ENCODE measurements at places on chromosomes 2 and 18.
A peak's percentile ranks its signal among the peaks of the same experiment; 100 is the strongest.

DNA sequence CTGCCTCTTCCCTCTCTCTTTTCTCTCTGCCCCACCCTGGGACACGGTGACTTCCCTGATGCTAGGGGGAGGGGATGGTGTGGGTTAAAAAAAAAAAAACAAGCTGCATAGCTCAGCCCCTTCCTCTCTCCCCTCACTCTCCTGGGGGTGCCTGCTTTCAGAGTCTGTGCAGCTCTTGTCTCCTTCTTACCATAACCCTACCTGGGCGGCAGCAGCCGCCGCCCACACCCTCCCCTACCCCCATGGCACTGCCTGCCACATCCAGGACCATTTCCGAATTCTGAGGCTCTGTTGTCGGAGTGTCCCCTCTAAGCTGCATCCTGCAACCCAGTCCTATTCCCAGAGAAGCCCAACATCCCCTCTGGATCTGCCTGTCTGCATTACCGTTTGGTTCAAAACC is 16.0 kb downstream of the TTC32 start:
- DNase-seq: no peak

DNA sequence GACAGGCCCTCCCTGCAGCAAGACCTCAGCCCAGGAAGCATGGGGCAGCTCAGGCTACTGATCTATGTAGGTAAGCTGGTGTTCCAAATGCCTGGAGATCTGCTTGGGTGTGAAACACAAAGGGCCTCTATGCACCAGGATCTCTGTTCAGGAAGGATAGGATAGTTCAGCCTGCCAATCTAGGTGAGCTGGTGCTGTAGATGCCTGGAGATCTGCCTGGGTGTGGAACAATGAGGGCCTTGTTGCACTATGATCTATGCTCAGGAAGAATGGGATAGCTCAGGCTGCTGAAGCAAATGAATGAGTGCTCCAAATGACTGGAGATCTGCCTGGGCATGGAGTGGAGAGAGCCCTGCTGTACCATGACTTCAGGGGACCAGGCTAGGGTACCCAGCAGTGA is 48.9 kb upstream of the MYL1 start:
- no peak for DNase-seq

DNA sequence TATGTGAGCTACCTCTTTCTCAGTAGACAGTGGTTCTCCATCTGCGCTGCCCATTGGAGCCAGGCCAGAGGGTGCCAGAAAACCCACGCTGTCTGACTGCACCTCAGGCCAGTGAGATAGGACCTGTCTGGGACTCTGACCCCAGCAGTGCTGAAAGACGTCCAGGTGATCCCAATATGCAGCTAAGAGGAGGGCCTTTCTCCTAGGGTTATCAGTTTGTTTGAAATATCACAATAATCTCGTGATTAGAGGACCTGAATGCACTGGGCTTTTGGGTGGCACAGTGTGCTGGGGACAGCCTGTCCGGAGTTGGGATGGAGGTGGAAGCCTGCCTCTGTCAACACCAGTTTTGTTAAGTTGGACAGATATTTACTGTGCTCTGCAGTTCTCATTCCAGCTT is 216.3 kb downstream of the LDLRAD4 start:
- DNase-seq: no peak

DNA sequence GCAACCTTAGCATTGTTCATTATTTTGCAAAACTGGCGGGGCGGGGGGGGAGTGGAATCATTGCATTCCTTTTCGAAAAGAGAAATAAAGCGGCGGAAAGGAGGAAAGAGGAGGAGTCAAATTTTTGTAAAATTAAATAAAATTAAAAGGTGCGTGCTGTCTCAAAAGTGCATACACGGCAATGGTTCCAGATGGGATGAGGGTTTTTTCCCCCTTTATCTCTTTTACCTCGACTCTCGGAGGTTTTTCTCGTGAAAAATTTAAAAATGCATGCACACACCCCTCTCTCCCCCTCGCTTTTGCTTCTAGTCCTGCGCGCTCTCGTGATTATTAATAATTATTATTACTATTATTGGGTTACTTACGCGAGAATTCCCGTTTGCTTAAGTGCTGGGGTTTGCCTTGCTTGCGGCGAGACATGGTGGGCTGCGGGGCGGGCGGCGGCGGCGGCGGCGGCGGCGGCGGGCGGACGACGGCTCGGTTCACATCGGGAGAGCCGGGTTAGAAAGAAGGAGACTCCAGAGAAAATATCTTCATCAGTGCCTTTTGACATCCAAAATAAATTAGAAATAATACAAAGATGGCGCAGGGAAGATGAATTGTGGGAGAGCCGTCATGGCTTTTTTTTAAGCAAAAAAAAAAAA is 481 bp downstream of the BCL11A start:
- no peak for DNase-seq

- DNase-seq: no peak
Measured at GRCh38 chr2:215556979-215557378, 121.1 kb upstream of the FN1 start.

- no peak for DNase-seq
Measured at GRCh38 chr2:194319222-194319992, 1337.6 kb upstream of the SLC39A10 start.

DNA sequence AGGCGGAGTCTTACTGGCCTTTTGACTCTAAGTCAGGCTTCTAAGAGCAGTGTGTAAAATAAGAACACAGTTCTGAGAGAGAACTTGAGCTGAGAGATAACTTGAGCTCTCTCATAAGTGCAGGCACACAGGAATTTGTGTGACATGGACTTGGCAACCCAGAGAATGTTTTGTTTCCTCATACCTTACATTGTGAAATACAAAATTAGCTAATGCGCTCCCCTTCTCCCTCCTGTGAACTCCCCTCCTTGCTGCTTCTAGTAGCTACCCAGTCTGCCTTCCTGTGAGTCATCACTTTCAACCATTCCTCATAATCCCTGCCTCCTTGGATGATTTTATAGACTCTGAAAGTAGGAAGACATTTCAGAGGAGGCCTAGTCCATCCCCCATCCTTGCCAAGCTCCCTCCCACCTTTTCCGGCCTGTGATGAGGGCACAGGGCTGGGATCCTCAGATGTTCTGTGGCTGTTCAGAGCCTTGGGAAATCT is 22.6 kb downstream of the FER1L5 start:
- peak; percentile 98 for DNase-seq

DNA sequence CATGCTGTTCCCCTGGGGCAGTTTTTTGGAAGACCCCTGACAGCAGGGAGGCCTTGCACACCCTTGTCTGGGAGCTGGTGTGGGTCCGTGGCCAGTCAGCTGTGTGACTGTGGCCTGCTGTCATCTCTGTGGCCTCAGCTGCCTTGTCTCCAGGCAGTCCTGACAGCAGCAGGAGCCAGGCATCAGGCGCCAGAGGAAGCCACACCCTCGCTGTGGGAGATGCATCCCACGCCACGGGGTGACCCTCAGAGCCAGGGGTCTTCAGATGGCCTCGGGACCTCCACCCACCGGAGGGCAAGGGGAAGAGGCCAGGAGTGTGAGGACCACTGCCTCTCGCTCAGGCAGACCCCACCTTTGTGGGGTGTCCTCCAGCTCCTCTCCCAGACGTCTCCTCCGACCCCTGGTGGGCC is 5.0 kb downstream of the BOK start:
- DNase-seq: no peak

DNA sequence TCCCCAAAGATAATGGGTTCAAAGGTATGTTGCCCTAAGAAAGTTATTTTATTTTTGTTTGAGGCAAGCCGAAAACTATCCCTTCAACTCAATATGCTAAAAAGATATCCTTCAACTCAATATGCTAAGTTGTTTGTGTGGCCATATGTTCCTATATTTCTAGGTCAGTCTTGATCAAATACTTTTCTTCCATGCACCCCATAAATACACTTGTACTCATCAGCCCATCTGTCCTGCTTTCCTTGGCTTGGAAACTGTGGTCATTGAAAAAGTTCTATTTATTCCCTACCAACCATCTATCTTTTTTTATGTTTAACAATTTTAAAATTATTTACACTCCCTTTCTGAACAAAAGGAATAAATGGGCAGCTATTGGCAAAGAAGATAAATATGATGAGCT is 447.7 kb downstream of the NRXN1 start:
- DNase-seq: no peak

- DNase-seq: no peak
Measured at GRCh38 chr18:10767658-10768057, 241.8 kb downstream of the NAPG start.

DNA sequence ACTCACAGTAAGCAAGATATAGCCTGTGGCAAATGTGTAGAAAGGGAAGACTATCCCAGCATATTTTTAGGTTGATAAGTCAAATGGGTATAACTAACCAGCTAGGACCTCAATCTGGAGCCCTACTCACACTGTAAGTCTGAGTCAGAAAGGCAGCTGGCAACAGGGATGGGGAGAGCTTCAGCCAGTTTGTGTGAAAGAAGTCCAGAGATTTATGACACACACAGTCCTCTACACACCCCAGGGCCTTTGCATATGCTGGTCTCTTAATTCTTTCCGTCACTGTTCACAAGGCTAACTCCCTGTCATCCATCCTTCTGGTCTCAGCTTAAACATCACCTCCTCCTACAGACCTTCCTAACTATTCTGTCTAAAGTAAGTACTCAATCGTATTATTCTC is 5.9 kb upstream of the TCF4 start:
- DNase-seq: no peak

DNA sequence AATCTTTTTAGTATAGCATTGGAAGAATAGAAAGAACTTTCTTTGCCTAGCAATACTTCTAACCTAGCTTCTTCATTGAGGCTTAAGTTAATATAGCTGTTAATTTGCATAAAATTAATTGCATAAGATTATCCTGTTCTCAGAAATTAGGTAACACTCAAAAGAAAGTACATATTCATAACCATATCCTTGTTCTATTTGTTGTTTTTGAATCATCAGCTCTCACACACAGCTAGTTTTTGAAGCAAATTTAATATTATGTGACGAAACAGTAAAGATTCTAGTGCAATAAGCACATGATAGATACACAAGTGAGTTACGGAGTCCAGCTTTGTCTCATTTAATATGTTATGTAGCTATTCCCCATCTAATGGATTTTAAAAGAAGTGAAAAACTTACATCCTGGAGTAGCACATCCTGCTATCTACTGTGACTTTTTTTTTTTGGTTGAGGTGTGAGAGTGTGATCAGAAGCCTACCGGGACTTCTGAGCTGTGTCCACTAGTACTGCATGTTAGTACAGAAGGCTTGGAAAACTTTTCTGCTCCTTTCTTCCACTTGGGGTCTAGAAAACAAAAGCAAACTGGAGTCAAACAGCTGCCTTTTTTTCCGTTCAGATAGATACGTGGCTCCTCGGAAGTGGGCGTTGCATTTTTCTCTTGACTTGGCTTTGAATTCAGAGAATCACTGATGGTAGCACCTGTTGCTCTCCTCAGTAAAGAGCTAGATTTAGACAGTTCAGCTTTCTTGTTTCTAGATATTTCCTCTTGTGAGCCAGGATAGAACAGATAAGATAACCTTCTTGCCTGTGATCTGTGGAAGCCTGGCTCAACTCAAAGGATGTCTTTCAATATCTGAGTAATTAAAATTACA is 27.2 kb downstream of the KDM3A start:
- no peak for DNase-seq

- no peak for DNase-seq
Measured at GRCh38 chr18:50674307-50674980, 114.6 kb downstream of the MAPK4 start.

GRCh38 chr2:56515399-56515798 is 331.6 kb downstream of the CCDC85A start:
- DNase-seq: no peak

GRCh38 chr2:80461505-80462197 is 157.1 kb upstream of the LRRTM1 start:
- DNase-seq: no peak

DNA sequence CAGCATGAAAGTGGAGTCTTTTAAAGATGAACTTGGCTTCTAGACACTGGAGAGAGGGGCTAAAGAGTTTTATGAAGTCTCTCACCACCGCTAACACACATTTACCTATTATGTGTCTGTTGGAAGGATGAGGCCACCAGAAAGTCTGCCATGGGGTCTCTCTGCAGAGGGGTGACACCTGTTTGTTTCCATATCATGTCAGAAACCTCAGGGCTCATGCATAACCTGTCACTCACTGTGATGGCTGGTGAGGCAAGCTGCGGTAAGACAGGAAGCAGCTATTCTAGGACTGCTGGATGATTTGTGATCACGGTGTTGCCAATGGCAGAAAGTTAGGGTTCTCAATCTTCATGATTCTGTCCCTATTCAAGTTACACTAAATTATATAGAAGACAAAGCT is 60.8 kb upstream of the DNMT3A start:
- no peak for DNase-seq

DNA sequence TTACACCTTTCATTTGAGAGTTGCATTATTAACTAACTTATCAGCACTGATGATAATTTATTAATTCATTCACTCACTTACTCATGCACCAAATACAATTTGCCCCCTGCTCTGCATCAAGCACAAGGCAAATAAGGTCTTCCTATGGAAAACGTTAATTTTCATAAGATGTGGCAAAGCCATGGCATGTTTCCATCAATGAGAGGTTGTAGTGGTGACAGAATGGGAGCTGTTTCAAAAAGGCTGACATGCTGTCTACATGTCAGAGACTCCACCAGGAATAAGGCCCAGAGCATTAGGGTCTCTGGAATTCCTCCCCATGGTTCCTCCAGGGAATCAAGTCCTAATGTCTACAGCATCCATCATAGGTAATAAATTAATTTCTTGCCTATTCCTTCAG is 978.8 kb downstream of the TMEM182 start:
- DNase-seq: no peak

DNA sequence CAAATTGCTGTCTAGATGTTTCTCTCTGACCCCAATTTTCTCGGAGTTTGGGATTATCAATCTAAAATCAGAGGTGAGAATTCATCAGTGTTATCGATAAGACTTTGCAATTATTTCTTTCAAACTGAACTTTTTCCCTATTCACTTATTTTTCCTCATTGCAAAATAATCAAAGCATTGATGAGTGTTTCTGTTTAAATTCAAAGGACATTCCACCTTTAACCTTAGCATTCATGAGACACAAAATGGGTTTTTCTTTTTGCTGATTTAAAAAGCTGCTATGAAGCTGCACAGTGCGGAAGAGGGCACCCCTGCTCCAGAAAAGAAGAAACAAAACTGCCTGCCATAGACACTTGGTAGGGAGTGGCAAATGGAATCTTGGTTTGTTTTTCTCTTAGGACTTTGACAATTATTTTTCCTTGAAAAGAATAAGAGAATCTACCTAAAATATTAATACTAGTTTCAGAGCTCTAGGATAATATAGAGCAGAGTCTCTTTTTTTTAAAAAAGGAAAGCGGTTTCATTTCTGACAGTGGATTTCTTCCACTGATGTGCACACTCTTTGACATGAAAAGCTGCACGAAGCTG is 203.4 kb downstream of the TGIF1 start:
- no peak for DNase-seq

GRCh38 chr18:52484977-52485376 is 145.0 kb downstream of the DCC start:
- DNase-seq: no peak

- DNase-seq: no peak
Measured at GRCh38 chr2:127053731-127054603, 53.0 kb downstream of the BIN1 start.

- DNase-seq: peak; percentile 56
Measured at GRCh38 chr2:218852911-218853667, 6.5 kb upstream of the WNT6 start.

DNA sequence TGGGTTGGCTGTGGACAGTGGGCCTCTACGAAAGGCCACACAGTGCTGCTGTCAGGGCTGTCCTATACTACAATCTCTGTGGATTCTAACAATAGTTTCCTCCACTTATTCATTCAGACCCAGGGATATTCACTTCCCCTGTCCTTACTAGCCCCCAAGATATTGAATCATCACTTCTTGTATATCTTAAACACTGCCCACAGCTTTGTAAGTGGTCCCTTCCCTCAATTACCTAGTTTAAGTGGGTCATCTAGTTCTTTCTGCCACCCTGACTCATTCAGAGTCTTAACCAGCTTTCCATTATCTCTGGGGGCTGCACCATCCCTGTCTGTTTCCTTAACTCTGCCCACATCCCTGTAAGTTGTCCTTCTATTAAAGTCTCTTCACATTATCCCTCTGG is 69.2 kb downstream of the CD28 start:
- DNase-seq: no peak
